Keratinocyte (primary cell): ENCODE measurements at places on chromosomes 11 and 22. TPM values are rescaled to one million over a fixed set of nuclear protein-coding genes. Genes with fewer than 3 reads are reported as not detected.

The KRTAP5-1 gene
- not detected in 3 replicates for polyA plus RNA-seq

The TYR gene
- 0.03 TPM in 1 of 3 replicates, not detected in the others for polyA plus RNA-seq

The MRGPRX3 gene
- polyA plus RNA-seq: 2.9 to 5.2 TPM (median 3.1 TPM) in 3 replicates

The IFTAP gene
- polyA plus RNA-seq: 13.0 to 22.8 TPM (median 13.5 TPM) in 3 replicates

The UPK3A gene
- polyA plus RNA-seq: not detected in 3 replicates

The IGLL1 gene
- polyA plus RNA-seq: not detected in 3 replicates

The PPP1R14B gene
- 182 to 254 TPM (median 208 TPM) in 3 replicates for polyA plus RNA-seq

The TMPRSS13 gene
- polyA plus RNA-seq: 0.95 to 5.2 TPM (median 1.8 TPM) in 3 replicates

The ACRV1 gene
- polyA plus RNA-seq: not detected in 3 replicates

The SCGB1D2 gene
- polyA plus RNA-seq: not detected in 3 replicates

The TPBGL gene
- polyA plus RNA-seq: not detected in 3 replicates

The PRSS23 gene
- 126 to 168 TPM (median 143 TPM) in 3 replicates for polyA plus RNA-seq

The CLMP gene
- 2.7 to 5.4 TPM (median 3.1 TPM) in 3 replicates for polyA plus RNA-seq

The FIBIN gene
- 0.08 to 0.30 TPM (median 0.18 TPM) in 3 replicates for polyA plus RNA-seq

The GSTT2B gene
- polyA plus RNA-seq: 15.5 to 22.2 TPM (median 17.9 TPM) in 3 replicates

The CRYAB gene
- 7.4 to 47.9 TPM (median 11.0 TPM) in 3 replicates for polyA plus RNA-seq

The PTPMT1 gene
- 64.9 to 78.1 TPM (median 74.4 TPM) in 3 replicates for polyA plus RNA-seq

The SHANK3 gene
- polyA plus RNA-seq: 1.00 to 1.8 TPM (median 1.6 TPM) in 3 replicates

The TRIM49 gene
- polyA plus RNA-seq: not detected in 3 replicates

The SMIM35 gene
- polyA plus RNA-seq: not detected in 3 replicates

The CECR2 gene
- 0.03 TPM in 1 of 3 replicates, not detected in the others for polyA plus RNA-seq

The TCN2 gene
- polyA plus RNA-seq: 0.88 to 1.2 TPM (median 1.2 TPM) in 3 replicates

The KLHL22 gene
- 9.3 to 16.6 TPM (median 10.0 TPM) in 3 replicates for polyA plus RNA-seq

The PACSIN3 gene
- polyA plus RNA-seq: 28.1 to 32.9 TPM (median 32.6 TPM) in 3 replicates

The RPS6KB2 gene
- 59.5 to 83.0 TPM (median 61.4 TPM) in 3 replicates for polyA plus RNA-seq
